Epithelial cell of alveolus of lung (primary cell): ENCODE measurements at places on chromosomes 13 and 19. TPM values are rescaled to one million over a fixed set of nuclear protein-coding genes. Genes with fewer than 3 reads are reported as not detected.

Gene PRR12
- total RNA-seq, result 7.4 and 16.8 TPM in 2 replicates

Gene LACC1
- total RNA-seq, result 4.1 and 5.0 TPM in 2 replicates

Gene RHPN2
- 3.8 and 4.4 TPM in 2 replicates for total RNA-seq

Gene ANKRD24
- 1.4 TPM in 1 of 2 replicates, not detected in the other for total RNA-seq

Gene BICRA
- total RNA-seq, result 3.4 and 10.7 TPM in 2 replicates

Gene STK24
- 89.0 and 98.0 TPM in 2 replicates for total RNA-seq

Gene SIGLEC10
- not detected in 2 replicates for total RNA-seq
